ENCODE measurements at places on chromosomes 4 and X.

DNA sequence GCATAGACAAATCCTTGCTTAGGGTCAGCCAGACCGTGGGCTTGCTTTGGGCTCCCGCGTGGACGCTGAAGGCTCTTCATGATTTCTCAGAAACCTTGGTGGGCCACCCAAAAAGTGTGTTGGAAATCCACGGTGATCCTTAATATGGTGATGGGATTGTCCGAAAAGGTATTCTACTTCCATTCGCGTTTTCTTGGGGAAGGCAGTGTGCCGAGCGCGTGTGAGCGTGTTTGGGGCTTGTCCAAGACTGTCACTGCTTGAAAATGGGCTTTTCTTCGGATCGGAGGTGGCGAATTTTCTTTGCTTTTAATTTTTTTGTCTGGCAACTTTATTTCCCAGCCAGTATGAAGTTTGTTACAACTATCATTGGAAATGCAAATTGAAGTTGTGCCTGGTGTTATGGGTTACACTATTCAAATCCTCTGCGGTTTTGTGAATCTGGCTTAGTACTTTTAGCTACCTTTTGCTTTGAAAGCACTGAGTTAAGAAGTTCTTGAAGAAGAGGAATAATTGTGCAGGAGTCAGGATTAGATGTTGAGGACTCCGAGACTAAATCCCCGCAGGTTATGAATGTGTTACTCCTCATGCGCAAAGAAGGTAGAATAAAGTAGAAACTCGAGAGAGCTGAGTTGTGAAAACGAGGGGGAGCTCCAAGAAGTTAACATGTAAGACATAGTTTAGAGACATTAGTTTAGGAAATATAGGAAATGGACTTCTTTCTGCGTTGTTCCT, 3.2 kb downstream of the SPRY1 start:
- no peak for DNase-seq

DNA sequence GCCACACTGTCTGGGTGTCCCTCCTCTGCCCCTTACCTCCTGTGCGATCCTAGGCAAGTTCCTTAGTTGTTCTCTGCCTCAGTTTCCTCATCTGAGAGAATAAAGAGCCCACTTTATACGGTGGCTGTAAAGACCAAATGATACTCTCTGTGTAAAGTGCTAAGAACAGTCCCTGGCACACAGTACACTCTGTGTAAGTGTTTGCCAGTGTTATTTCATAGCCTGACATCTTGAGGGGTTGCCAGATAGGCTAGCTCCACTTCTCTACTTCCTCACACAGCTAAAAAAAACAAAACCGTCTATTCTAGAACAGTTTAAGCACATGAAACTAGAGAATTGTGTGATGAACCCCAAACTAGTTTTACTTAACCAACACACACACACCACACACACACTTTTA, 17.1 kb downstream of the SPON2 start:
- no peak for DNase-seq

DNA sequence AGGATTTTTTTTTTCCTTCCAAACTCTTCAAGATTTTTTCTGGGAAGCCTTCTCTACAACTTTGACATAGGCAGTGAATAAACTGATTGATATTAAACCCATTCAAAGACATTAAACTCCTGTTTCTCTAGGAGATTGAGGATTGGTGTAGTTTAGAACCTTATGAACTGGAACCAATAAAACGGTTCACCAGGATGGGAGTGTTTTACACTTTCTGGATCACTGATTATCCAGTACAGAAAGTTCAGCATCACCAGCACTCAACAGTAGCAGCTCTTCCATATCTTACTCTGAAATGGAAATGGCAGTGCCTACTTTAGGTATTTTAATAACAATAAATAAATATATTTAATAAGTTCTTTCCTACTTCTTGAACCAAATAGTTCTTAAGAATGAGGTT, 76.7 kb downstream of the BMPR1B start:
- DNase-seq = no peak

GRCh38 chr4:182147391-182147790, 95.8 kb upstream of the TENM3 start:
- no peak for DNase-seq

DNA sequence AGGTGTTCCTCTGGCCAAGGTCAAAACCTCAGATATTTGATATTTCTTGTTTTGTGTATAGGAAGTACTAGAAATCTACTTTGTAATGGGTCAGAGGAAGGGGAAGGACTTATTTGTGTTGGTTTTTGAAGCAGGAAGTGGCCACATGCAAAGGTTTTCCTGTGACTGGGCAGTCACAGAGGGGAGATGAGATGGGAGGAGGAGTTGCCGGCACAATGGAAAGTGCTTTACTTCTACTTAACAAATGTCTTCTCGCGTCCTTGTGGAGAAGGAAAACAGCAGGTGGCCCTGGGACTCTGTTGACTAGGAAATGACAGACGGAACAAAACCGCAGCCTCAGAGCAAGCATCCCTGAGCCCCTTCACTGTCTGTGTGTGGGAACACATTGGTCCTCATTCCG, 46.6 kb downstream of the SHROOM2 start:
- DNase-seq = no peak

DNA sequence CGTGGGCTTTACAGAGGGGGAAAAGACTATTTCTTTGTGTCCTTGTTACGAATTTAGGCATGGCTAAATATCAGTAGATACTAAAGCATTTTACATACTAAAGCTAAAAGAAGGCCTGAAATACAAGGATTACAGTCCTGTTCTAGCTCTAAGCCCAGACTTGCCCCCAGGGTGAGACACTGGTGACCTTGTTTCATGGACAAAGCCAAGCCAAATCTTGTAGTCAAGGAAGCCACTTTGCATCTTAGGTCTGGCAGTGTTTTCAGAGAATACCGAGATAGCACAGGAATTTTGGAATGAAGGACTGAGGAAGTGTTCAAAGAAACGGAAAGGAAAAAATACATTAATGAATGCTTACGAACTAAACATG, 733 bp upstream of the G3BP2 start:
- no peak for DNase-seq

Measured in NCI-H460 (cell line).